ENCODE measurements at places on chromosomes 11 and 22. TPM values are rescaled to one million over a fixed set of nuclear protein-coding genes. Genes with fewer than 3 reads are reported as not detected.

RAB38 gene
- total RNA-seq, result 18.7 TPM

TMEM132A gene
- 95.5 TPM for total RNA-seq

TRAF6 gene
- total RNA-seq, result 9.8 TPM

KCNK4 gene
- 0.31 TPM for total RNA-seq

ETS1 gene
- total RNA-seq, result 29.0 TPM

EHBP1L1 gene
- 13.8 TPM for total RNA-seq

ART1 gene
- total RNA-seq, result not detected

MAP6 gene
- 0.77 TPM for total RNA-seq

TRIM49B gene
- not detected for total RNA-seq

RAG2 gene
- total RNA-seq, result not detected

- no peak overlapping the region for H3K4me3 ChIP-seq
- DNase-seq, result no peak
- H3K27ac ChIP-seq, result no peak overlapping the region
Observed at GRCh38 chr11:124633355-124633754, 10.7 kb downstream of the TBRG1 start.

DNA sequence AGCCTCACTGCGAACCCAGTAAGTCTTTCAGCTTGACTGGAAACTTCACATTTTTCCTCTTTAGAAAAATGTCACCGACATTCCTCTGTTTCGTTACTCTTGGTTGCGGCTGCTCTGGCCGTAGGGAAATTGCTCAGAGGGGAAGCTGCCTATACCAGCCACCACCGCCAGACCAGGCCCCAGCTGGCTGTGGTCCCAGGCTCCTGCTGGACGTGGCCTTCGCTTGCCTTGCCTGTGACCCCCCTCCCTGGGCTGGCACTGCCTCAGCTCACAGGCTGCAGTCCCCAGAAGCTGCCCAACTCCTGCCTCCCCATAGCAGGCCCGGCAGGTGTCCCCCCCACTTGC is 197.8 kb downstream of the MN1 start:
- no peaks in the 10 kb centered on the region for H3K4me1 ChIP-seq
- no peaks in the 10 kb centered on the region for H3K27me3 ChIP-seq
- no peak overlapping the region for H3K4me3 ChIP-seq
- no peaks in the 10 kb centered on the region for H3K36me3 ChIP-seq

DNA sequence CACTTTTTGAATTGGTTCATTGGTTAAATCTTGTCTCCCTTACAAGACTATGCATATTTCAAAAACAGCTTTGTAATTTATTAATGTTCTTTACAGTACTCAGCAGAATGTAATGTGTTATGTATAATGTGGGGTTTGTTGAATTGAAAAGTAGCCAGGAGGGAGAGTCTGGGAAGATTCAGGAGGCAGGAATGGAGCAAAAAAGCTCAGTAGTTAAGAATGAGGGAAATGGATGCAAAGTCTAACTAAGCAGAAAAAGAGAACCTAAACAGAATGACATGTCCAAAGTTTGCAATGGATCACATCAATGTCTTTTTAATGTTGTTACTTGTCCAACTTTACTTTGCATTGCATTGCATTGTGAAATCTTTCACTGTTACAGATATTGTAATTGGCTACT is 86.5 kb upstream of the CARD18 start:
- no peaks in the 10 kb centered on the region for H3K4me1 ChIP-seq
- no peak overlapping the region for H3K4me3 ChIP-seq
- no peak overlapping the region for H3K27ac ChIP-seq
- H3K27me3 ChIP-seq, result no peaks in the 10 kb centered on the region
- no peaks in the 10 kb centered on the region for H3K36me3 ChIP-seq

DNA sequence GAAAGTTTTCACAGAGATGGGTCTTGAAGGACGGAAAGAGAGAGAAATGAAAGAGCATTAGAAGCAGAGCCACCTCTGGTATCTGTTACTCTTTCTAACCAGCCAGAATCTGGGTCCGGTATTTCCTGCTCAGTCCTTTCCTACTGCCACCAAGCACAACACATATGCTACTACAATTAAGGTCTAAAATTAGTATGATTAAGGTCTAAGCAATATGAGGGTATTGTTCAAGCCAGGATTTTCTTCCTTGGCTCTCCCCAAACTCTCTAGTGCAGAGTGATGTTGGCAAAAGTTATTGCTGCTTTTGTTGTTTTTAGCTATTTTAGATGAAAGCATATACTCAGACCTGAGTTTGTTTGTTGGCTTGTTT is 59.2 kb upstream of the EED start:
- H3K36me3 ChIP-seq, result no peaks in the 10 kb centered on the region
- H3K27me3 ChIP-seq, result no peaks in the 10 kb centered on the region
- no peaks in the 10 kb centered on the region for H3K4me1 ChIP-seq
- no peak overlapping the region for H3K4me3 ChIP-seq

DNA sequence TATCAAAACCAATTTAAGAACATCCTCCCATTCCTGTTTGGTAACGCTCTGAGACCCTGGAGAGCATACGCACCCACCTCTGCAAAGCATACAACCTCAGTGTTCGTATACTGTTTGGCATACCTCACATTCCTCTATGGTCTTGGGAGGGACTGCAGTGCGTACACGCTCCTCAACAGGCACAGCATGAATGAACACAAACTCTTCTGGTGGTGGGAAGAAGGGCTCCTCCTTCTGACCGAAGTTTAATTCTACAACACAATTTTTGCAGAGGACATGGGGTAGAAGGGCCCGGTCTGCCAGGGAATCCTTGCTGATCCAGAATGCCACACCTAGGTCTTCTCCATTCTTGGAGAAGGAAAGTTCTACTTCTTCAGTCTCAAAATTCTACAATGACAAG is 5.3 kb downstream of the HNRNPUL2 start:
- H3K27ac ChIP-seq, result no peak overlapping the region
- DNase-seq, result no peak
- no peak overlapping the region for H3K4me3 ChIP-seq
- H3K27me3 ChIP-seq, result no peaks in the 10 kb centered on the region
- peaks cover 86% of the 10 kb centered on the region for H3K36me3 ChIP-seq
- no peaks in the 10 kb centered on the region for H3K4me1 ChIP-seq

GRCh38 chr11:120259988-120260565 is 20.1 kb downstream of the POU2F3 start:
- DNase-seq, result no peak
- H3K4me3 ChIP-seq, result no peak overlapping the region
- no peak overlapping the region for H3K27ac ChIP-seq
- no peaks in the 10 kb centered on the region for H3K27me3 ChIP-seq
- H3K4me1 ChIP-seq, result peaks cover 11% of the 10 kb centered on the region

GRCh38 chr11:19258641-19259230 is 18.0 kb upstream of the E2F8 start:
- H3K4me3 ChIP-seq, result no peak overlapping the region
- H3K4me1 ChIP-seq, result peaks cover 6% of the 10 kb centered on the region
- 0 out of 2 replicates have a peak, but pooled peaks cover 4% of the 10 kb centered on the region for H3K36me3 ChIP-seq
- no peaks in the 10 kb centered on the region for H3K27me3 ChIP-seq

DNA sequence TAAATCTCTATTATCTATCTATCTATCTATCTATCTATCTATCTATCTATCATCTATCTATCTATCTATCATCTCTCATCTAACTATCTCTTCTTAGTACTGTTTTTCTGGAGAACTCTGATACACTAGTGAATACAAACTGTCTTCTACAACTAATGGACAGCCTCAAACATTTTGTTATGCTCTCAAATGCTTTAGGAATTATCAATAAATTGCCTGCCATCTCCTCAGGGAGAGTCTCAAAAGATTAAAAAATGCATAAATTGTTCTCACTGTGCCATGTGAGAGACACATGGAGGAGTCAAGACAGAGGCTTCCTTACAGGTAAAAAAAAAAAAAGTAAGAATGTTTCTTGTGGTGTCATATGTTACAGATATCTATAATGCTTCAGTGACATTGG is at the start of gene OR8K3:
TSS of gene OR8K3 (plus strand) at position 301 of the 400 bp plus-strand sequence. CDS start 3,163 bp downstream, outside the sequence.
- DNase-seq, result no peak
- no peak within 1 kb of the TSS for H3K4me3 ChIP-seq
- no peaks in the 10 kb centered on the region for H3K4me1 ChIP-seq
- H3K27ac ChIP-seq, result no peak within 1 kb of the TSS
- H3K27me3 ChIP-seq, result no peaks in the 10 kb centered on the region

- DNase-seq, result no peak
- H3K4me3 ChIP-seq, result no peak overlapping the region
- H3K36me3 ChIP-seq, result no peaks in the 10 kb centered on the region
- H3K27ac ChIP-seq, result no peak overlapping the region
- H3K4me1 ChIP-seq, result peaks cover 5% of the 10 kb centered on the region
Observed at GRCh38 chr11:78350091-78350645, 67.5 kb downstream of the GAB2 start.

DNA sequence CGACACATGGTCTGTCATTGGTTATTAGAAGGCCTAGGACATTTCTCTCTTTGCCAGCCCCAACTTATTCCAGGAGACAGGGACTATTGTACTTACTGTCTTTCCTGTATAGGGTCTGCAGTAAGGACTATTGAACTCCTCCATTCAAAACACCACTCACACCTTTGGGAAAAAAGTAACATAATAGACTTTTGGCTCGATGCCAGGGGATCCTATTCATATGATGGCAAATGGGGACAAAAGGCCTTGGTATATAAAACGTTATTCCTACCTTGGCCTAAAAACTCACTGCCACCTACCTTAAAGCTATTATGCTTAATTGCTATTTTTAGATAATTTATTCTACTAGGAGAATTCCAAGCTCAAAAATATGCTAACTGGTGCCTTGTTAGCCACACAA is 6.3 kb upstream of the NDUFC2 start:
- H3K4me3 ChIP-seq, result no peak overlapping the region
- DNase-seq, result no peak
- no peaks in the 10 kb centered on the region for H3K27me3 ChIP-seq
- H3K4me1 ChIP-seq, result no peaks in the 10 kb centered on the region

DNA sequence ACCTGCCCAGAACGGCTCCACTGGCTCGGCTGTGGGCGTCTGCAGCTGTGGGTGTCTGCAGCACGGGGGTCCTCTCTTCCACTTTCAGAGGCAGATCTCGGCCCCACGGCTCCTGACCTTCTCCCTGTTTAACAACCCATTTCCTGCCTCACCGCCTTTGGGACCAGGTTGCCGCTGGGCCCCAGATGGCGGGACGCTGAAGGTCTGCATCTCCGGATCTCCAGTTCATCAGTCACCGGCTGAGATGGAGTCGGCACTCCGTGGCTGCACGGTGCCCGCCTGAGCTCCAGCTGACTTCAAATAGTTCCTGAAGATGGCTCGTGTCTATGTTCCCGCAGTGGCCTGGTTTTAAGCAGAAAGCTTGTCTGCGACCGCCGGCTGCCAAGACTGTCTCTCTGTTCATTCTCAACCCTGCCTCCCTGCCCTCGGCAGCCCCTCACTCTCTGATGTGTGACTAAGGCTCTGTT is 475.9 kb downstream of the BRD1 start:
- peak; percentile 20 for DNase-seq
- no peaks in the 10 kb centered on the region for H3K4me1 ChIP-seq
- H3K36me3 ChIP-seq, result no peaks in the 10 kb centered on the region

GRCh38 chr11:2989006-2989405 is 3.1 kb downstream of the NAP1L4 start:
- H3K27me3 ChIP-seq, result no peaks in the 10 kb centered on the region
- H3K27ac ChIP-seq, result no peak overlapping the region
- peaks cover 13% of the 10 kb centered on the region for H3K36me3 ChIP-seq
- H3K4me3 ChIP-seq, result peak overlapping the region; percentile 94
- peaks cover 4% of the 10 kb centered on the region for H3K4me1 ChIP-seq

GRCh38 chr11:71189768-71190315 is 62.5 kb downstream of the SHANK2 start:
- no peak for DNase-seq
- peaks cover 19% of the 10 kb centered on the region for H3K36me3 ChIP-seq
- H3K27me3 ChIP-seq, result no peaks in the 10 kb centered on the region
- no peak overlapping the region for H3K4me3 ChIP-seq
- peaks cover 2% of the 10 kb centered on the region for H3K4me1 ChIP-seq
- H3K27ac ChIP-seq, result no peak overlapping the region

GRCh38 chr11:73265278-73265810 is 6.8 kb upstream of the P2RY6 start:
- no peaks in the 10 kb centered on the region for H3K36me3 ChIP-seq
- H3K4me1 ChIP-seq, result no peaks in the 10 kb centered on the region
- no peak overlapping the region for H3K27ac ChIP-seq
- no peak overlapping the region for H3K4me3 ChIP-seq

DNA sequence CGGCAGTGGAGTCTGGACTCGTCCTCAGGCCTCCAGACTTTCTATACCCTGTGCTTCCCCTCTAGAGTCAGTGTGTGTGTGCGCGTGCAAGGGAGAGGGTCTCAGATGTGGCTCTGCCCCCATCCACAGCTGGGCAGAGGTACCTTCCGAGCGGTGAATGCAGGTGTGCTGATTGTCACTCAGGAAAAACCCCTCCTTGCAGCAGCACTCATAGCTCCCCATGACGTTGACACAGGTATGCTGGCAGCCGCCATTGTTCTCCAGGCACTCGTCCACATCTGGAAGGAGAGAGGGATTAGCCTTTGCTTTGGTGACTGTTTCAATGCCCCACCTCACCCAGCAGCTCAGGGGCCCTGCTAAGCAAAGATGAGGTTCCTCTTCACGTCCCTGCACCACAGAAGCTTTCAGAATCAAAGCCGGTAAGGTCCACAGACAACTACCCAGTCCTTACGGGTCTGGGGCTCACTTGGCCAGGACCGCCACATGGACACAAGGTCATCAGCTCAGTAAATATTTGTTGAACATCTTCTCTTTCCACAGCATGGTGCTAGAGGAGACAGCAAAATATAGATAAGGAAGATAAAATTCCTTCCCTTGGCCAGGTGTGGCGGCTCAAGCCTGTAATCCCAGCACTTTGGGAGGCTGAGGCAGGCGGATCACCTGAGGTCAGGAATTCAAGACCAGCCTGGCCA is 16.9 kb downstream of the SCUBE2 start:
- no peaks in the 10 kb centered on the region for H3K36me3 ChIP-seq
- DNase-seq, result no peak
- no peaks in the 10 kb centered on the region for H3K27me3 ChIP-seq
- peaks cover 3% of the 10 kb centered on the region for H3K4me1 ChIP-seq
- no peak overlapping the region for H3K4me3 ChIP-seq

- H3K27ac ChIP-seq, result no peak overlapping the region
- H3K36me3 ChIP-seq, result no peaks in the 10 kb centered on the region
- peak overlapping the region; percentile 66 for H3K4me3 ChIP-seq
- no peaks in the 10 kb centered on the region for H3K27me3 ChIP-seq
Observed at GRCh38 chr11:126607776-126608541, 252.5 kb downstream of the ST3GAL4 start.

DNA sequence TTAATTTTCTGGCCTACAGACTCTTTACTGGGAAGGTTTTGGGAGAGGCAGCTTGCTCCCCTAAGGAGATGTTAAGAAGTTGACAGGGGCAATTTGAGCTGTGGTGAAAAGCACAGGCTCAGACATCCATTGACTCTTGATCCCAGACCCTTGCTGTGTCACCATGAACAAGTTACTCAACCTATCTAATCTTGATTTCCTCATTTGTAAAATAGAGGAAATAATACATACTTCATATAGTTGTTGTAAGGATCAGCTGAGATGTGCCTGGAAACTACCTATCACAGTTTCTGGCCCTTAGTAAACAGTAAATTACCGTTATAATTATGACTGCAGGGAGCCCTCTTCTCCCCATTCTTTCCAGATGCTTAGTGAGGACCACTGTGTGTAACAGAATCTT is 16.6 kb upstream of the SCGB1D4 start:
- H3K4me1 ChIP-seq, result no peaks in the 10 kb centered on the region
- no peak overlapping the region for H3K4me3 ChIP-seq
- peak; percentile 4 for DNase-seq
- H3K27me3 ChIP-seq, result no peaks in the 10 kb centered on the region
- H3K36me3 ChIP-seq, result no peaks in the 10 kb centered on the region

- H3K4me3 ChIP-seq, result no peak overlapping the region
- H3K4me1 ChIP-seq, result no peaks in the 10 kb centered on the region
- H3K36me3 ChIP-seq, result no peaks in the 10 kb centered on the region
- H3K27ac ChIP-seq, result no peak overlapping the region
- DNase-seq, result peak; percentile 84
- H3K27me3 ChIP-seq, result no peaks in the 10 kb centered on the region
Observed at GRCh38 chr11:77198440-77198849, 70.4 kb downstream of the MYO7A start.

- no peak overlapping the region for H3K27ac ChIP-seq
- no peak overlapping the region for H3K4me3 ChIP-seq
- no peaks in the 10 kb centered on the region for H3K36me3 ChIP-seq
- H3K4me1 ChIP-seq, result peaks cover 2% of the 10 kb centered on the region
- no peaks in the 10 kb centered on the region for H3K27me3 ChIP-seq
Observed at GRCh38 chr11:133147625-133148024, 384.7 kb downstream of the OPCML start.
